ENCODE measurements at places on chromosomes 1 and 21.

DNA sequence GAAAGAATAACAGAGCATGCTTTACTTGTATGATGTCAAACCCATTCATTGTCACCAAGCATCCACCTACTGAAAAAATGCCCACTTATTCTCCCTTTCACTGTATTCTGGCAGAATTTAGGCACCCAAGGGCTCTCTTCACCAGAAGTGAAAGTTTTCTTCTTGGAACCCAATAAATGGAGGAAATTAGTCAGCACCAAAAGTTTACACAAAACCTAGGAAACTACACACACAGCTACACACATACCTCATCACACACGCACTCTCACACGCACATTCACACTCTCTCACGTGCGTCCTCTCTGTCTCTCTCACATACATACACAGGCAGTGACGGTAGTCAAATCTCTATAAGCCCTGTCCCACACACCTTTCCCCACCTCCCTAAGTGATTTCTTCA lies 37.6 kb downstream of the MCOLN2 start:
- DNase-seq, result no peak

DNA sequence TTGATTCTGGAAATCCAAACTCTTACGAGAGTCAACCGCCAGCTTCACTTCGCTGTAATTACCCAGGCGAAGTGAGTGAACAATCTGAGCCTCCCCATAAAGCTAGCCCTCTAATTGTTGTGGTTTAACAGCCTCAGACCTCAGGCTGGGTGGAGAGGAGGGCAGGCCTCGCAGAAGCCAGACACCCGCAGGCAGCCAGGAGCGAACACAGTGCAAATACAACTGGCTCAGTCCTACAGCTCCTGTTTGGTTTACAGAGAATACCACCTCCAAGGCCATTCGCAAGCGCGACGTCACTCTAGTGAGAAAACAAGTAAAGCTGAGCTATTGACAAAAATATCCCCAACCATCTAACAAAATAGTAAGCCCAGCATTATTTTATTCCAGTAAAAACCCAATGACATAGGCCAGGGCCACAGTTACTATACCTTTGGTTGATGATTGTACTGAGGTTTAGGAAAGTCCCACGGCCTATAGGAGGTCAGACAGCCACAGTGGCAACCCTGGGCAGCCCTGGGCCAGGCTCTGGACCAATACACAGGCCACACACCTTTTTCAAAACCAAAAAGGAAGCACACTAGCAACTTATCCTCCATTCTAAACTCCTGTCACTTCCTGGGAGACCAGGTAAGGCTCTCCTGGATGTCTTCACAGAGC lies 163.3 kb downstream of the ETS2 start:
- DNase-seq, result no peak

GRCh38 chr1:151940541-151940940 lies 31.2 kb upstream of the THEM4 start:
- DNase-seq, result no peak

DNA sequence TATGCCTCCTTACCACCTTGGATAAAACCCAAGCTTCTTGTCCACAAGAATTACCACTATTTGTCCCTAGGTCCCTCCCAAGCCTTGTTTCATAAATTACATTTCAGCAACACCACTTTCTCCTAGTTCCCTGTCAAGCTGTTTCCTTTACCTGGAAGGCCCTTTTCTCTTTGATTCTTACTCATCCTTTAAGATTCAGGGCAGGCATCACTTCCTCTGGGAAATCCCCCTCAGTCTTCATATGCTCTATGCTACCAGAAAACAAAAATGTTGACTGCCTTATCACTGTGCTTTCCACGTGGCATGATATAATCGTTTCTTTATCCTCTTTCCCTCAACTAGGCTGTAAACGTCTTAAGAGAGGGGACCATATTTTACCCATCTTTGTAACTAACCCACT lies 102.7 kb downstream of the LYST start:
- DNase-seq, result peak; percentile 46
